HCT116 (cell line): ENCODE measurements at places on chromosomes 4 and X. TPM values are rescaled to one million over a fixed set of nuclear protein-coding genes. Genes with fewer than 3 reads are reported as not detected.

DNA sequence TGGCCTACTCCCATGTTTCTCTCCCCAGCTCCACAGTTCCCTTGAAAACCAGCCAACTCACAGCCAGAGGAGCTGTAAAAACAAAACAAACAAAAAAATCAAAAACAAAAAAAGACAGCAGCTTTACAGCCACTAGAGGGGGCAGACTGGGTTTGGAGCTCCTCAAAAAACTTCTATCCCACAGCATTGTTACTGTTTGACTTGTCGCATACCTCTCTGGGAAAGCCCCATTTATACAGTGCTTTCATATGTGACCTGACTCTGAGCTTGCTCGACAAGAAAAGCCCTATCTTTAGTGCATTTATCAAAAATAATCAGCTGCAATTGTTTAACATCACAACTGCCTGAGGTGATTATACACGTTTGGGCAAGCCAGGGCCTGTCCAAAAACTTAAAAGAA is 21.6 kb downstream of the TSPAN6 start:
- H3K27me3 ChIP-seq: no peaks in the 10 kb centered on the region
- H3K4me3 ChIP-seq: no peak overlapping the region
- peaks cover 9% of the 10 kb centered on the region for H3K4me1 ChIP-seq
- no peaks in the 10 kb centered on the region for H3K36me3 ChIP-seq
- peak; percentile 22 for DNase-seq
- no peak overlapping the region for H3K27ac ChIP-seq

- H3K27me3 ChIP-seq: no peaks in the 10 kb centered on the region
- no peak overlapping the region; the same call in 1 of the 2 replicates for H3K27ac ChIP-seq
- peaks cover 52% of the 10 kb centered on the region for H3K4me1 ChIP-seq
Measured at GRCh38 chr4:2797545-2798305, 4.8 kb downstream of the SH3BP2 start.

DNA sequence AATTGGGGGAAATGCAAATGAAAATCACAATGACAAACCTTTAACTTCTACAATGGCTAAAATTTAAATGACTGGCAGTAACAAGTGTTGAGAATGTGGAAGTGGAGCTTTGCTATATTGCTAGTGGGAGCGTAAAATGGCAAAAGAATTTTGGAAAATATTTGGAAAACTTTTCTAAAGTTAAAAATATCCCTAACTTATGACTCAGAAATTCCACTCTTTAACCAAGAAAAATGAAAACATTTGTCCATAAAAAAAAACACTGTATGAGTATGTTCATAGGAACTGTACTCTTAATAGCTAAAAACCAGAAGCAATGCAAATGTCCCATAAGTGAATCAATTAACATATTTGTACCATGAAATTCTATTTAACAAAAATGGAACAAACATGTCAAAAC is 3.6 kb downstream of the TBCK start:
- DNase-seq: no peak
- H3K4me1 ChIP-seq: peaks cover 7% of the 10 kb centered on the region
- no peak overlapping the region for H3K27ac ChIP-seq
- H3K4me3 ChIP-seq: no peak overlapping the region
- H3K27me3 ChIP-seq: no peaks in the 10 kb centered on the region

- H3K36me3 ChIP-seq: no peaks in the 10 kb centered on the region
- no peak overlapping the region for H3K27ac ChIP-seq
Measured at GRCh38 chrX:82589410-82589809, 918.7 kb upstream of the POU3F4 start.

GRCh38 chrX:86047936-86048280 is 550 bp upstream of the CHM start:
- H3K4me3 ChIP-seq: no peak overlapping the region
- no peak for DNase-seq
- H3K36me3 ChIP-seq: no peaks in the 10 kb centered on the region
- H3K27ac ChIP-seq: no peak overlapping the region
- H3K27me3 ChIP-seq: no peaks in the 10 kb centered on the region

DNA sequence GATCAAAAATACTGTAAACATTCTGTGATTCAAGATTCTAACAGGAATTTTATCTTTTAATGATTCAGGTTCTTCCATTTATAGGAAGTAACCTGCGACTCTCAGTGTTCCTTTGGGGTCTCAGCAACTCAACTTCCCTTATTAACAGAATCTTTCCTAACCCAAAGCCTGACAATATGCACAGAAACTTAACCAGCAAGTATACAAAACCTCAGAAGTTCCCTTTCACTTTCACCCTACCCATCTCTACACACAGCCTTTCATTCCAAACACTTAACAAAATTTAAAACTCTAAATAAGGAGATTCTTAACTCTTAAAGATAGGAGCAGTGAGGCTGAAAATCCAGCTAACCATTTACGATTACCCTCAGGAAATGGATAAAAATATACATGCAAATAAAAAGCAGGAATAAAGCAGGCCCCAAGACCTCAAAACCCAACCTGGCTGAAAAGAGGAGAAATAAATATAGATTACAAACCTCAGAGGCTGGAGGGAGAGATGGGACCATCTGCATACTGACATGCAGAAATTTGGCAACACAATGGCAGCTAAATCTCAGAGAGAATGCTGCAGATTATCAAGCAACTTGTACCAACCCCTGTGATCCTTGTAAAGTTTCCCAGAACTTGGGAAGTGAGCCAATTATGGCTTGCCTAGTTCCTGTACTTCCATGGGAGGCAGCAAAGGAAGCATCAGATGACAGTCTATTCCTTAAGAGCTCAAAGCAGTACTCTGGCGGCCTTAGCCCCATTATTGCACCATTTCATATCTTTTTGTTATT is 101.0 kb downstream of the ATP11C start:
- H3K27me3 ChIP-seq: no peaks in the 10 kb centered on the region
- no peak for DNase-seq
- H3K4me1 ChIP-seq: no peaks in the 10 kb centered on the region
- no peak overlapping the region for H3K27ac ChIP-seq
- H3K4me3 ChIP-seq: no peak overlapping the region
- H3K36me3 ChIP-seq: no peaks in the 10 kb centered on the region

DNA sequence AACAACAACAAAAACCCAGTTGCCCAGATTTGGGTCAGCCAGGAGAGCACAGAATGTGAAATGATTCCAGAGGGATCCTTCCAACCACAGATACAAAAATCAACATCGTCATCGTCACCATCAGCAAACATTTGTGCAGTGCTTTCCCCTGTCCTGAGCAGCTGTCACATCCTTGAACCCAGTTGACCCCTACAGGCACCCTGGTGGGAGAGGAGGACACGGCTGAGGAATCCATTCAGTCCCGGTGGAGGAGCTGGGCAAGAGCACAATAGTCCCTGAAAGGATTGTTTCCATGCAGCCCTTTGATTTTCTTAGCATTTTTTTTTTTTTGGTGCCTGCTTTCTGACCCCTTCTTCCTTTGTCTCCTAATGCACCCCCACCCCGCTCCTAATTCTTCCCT is 37.1 kb upstream of the STX18 start:
- no peak overlapping the region for H3K4me3 ChIP-seq
- H3K27ac ChIP-seq: no peak overlapping the region
- no peaks in the 10 kb centered on the region for H3K27me3 ChIP-seq
- no peak for DNase-seq

DNA sequence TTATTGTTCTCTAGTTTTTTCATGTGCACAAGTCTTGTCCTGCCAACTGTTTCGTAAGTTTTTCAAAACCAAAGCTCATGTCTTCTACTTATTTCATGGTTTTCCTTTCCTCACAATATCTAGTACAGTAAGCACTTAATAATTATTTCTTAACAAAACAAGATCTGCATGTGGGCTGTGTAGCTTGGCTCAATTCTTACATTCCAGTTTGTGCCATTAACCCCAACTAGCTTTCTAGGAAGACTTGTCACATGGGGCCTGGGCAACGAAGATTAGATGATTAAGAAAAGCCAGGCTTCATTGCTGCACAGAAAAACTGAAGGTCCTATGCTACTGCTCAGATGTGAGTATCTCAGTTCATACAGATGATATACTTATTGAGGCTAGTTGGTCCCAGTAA is 155.3 kb upstream of the TEX13A start:
- no peaks in the 10 kb centered on the region for H3K27me3 ChIP-seq
- DNase-seq: no peak
- H3K36me3 ChIP-seq: no peaks in the 10 kb centered on the region

- no peaks in the 10 kb centered on the region for H3K36me3 ChIP-seq
- H3K27me3 ChIP-seq: no peaks in the 10 kb centered on the region
- no peak for DNase-seq
- H3K4me1 ChIP-seq: no peaks in the 10 kb centered on the region
- H3K4me3 ChIP-seq: no peak overlapping the region
Measured at GRCh38 chrX:6292599-6292998, 63.9 kb upstream of the NLGN4X start.

LARP7 gene
- total RNA-seq: 39.5 TPM

AP1S2 gene
- total RNA-seq: 19.9 TPM

UGT2A1 gene
- total RNA-seq: not detected

SMIM10L2A gene
- 1.5 TPM for total RNA-seq
